ENCODE measurements at places on chromosomes 1 and 21.

DNA sequence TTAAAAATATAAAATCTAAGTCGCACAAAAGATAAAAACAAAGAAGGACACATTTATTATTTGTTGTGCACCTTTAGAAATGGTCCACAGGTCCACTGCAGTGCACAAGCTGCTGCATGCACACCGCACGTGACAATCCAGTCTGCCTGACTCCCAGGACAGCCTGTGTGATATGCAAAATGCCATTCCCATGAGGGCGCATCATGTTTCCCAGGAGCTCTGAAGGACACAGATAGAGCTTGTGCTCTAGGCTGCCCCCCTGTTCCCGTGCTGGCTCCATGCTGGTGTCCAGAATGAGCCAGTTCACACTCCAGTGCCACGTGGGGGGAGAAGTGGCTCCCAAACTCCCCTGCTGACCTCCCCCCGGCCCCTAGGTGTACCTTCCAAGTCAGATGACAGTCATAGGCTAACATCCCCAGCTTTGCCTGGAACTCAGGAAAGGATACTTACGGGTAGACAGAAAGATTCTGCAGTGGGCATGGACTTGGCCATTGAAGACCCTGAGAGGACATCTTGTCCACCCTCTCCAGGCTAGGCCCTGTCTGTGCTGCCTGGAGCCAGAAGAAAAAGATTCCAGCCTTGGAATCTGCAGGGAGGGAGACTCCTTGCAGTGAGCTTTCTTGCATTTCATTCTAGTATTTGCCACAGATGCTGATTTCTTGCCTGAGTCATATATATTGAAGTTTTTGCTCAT is 26.3 kb downstream of the RAB7B start:
- DNase-seq = no peak

DNA sequence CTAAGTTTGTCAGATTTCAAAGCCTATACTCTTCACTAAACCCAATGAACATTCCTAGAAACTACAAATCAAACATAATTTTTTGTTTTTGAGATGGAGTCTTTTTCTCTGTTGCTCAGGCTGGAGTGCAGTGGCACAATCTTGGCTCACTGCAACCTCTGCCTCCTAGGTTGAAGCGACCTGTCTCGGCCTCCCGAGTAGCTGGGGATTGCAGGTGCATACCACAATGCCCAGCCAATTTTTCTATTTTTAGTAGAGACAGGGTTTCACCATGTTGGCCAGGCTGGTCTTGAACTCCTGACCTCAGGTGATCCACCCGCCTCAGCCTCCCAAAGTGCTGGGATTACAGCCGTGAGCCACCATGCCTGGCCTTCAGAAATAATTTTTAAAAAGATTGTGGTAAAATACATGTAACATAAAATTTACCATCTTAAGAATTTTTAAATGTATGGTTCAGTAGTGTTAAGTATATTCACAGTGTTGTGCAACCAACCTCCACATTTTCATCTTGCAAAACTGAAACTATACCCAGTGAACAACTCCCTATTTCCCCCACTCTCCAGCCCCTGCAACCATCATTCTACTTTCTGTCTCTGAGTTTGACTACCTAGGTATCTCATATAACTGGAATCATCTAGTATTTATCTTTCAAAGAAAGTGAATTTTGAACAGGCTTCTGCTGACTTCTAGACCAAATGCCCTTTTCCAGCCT is 2.7 kb upstream of the CFAP141 start:
- DNase-seq = no peak

DNA sequence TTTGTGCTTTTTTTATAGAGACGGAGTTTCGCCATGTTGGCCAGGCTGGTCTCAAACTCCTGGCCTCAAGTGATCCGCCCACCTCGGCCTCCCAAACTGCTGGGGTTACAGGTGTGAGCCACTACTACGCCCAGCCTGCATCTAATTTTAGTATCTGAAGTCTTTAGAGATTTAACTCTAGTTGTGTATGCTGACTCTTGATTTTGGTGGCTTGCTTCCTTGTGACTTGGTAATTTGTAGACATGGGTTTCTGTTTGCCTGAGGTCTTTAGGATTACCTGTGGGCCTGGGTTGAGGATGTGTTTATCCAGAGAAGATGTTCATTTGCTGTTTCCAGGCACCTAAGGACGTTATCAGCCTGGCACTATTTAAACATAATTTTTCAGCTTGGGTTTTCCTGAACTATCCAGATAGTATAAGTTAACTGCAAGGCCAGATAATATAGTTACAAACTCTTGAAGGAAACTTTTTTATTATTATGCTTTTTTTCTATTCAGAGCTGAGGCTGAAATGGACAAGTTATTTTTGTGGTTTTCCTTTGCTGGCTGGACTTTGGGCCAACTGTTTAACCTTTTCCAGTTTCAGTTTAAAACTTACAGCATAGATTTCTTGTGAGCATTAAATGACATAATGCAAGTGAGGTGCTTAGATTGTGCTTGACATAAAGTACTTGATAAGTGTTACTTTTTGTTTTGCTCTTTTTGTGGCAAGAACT is 7.5 kb upstream of the VASH2 start:
- no peak for DNase-seq

- DNase-seq = no peak
Observed at GRCh38 chr1:40435876-40436275, 14.4 kb upstream of the ZFP69B start.

- DNase-seq = no peak
Observed at GRCh38 chr1:205493241-205494085, 11.0 kb upstream of the CDK18 start.

All from HS-27A (cell line).